Peyer's patch (tissue), 4 donors: ENCODE measurements at places on chromosomes 6 and 20.

- DNase-seq = no peak
Observed at GRCh38 chr6:18160911-18161310, 5.7 kb downstream of the KDM1B start.

DNA sequence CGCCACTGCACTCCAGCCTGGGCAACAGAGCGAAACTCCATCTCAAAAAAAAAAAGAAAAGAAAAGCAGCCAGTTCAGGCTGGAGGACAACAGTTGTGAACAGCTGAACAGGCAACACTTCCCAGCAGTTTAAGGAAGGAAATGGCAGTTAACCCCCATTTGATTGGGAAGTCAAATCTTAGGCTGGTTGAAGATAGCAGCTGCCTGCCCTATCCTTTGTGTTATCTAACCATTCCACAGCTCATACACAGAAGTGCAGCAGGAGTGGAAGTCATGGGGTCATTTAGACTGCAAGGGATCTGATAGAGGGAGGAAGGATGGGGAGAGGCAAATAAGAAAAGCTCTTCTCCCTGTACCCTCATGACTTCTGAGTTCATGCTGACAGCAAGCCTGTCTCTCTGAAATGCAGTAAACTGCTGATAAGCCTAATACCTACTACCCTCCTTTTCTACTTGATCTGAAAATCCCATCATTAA lies 35.3 kb downstream of the KCTD20 start:
- DNase-seq = no peak

DNA sequence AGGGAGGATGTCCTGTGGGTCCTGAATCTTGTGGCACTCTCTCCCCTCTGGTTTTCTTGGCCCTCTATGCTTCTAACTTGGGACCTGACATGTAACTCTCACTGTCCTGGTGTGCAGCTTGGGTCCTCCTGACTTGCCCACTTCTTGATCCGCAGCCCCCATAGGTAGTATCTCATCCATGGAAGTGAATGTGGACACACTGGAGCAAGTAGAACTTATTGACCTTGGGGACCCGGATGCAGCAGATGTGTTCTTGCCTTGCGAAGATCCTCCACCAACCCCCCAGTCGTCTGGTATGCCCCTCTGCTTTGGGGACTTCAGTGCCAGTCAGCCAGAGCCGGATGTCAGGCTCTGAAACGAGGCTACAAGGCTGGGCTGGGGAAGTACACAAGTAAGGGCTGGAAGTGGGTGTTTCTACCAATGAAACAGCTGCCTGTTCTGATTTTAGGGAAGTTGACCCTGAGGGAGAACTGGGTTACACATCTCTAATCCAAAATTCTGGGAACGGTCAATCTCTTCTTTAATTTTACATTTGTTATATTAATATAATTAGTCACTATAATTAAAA lies 641 bp downstream of the DBNDD2 start:
- no peak for DNase-seq

- peak; percentile 12 for DNase-seq
Observed at GRCh38 chr6:78492351-78493017, 374.9 kb upstream of the IRAK1BP1 start.

GRCh38 chr20:14310977-14311627 lies 26.3 kb downstream of the FLRT3 start:
- DNase-seq = no peak

GRCh38 chr20:18802012-18802634 lies 11.5 kb upstream of the SCP2D1 start:
- no peak for DNase-seq

GRCh38 chr6:47221565-47221964 lies 88.1 kb downstream of the TNFRSF21 start:
- DNase-seq = no peak

DNA sequence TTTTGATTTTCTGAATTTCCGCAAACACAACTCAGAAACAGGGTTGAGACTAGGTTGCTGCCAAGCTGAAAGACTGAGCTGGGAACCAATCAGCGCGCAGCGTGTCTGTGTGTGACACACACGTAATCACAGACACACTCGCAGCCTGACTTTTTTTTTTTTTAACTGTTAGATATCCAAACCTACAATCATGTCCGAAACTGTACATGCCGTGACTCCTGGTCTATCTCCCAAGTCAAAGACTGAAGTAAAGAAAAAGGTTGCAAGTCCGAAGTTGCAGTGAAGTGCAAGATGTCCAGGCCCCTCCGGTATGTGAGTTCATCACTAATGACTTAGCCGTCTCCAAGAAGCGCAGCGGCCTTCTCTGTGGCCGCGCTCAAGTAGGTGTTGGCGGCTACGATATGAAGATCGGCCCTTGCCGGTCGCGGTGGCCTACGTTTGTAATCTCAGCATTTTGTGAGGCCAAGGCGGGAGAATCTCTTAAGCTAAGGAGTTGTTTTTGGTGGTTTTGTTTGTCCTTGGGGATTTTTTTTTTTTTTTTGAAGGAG lies 108.2 kb downstream of the HFE start:
- DNase-seq = peak; percentile 97

DNA sequence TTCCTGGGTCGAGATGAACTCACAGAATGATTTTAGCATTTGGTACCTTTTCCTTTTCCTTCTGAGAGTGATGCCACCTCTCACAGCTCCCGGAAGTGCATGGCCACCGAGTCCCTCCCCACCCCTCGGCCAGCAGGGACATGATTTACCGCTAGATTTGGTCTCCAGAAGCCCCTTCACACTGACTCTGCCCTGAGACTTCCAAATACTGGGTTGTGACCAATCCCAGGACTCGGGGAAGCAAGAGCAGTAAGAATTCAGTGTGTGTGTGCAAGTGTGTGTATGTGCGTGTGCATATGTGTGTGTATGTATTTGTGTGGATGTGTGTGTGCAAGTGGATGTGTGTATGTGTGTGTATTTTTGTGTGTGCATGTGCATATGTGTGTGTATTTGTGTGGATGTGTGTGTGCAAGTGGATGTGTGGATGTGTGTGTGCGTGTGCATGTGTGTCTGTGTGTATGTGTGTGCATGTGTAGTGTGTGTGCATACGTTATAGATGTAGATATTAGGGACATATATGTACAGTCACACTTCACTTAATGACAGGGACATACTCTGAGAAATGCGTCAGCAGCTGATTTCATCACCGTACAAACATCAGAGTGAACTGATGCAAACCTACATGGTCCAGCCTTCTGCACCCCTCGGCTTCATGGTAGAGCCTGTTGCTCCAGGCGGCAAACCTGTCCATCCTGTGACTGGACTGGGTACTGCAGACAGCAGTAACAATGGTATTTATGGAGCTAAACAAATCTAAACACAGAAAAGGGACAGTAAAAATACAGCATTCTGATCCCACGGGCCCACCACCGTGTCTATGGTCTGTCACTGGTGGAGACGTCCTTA lies 374.5 kb downstream of the TAF4 start:
- no peak for DNase-seq

DNA sequence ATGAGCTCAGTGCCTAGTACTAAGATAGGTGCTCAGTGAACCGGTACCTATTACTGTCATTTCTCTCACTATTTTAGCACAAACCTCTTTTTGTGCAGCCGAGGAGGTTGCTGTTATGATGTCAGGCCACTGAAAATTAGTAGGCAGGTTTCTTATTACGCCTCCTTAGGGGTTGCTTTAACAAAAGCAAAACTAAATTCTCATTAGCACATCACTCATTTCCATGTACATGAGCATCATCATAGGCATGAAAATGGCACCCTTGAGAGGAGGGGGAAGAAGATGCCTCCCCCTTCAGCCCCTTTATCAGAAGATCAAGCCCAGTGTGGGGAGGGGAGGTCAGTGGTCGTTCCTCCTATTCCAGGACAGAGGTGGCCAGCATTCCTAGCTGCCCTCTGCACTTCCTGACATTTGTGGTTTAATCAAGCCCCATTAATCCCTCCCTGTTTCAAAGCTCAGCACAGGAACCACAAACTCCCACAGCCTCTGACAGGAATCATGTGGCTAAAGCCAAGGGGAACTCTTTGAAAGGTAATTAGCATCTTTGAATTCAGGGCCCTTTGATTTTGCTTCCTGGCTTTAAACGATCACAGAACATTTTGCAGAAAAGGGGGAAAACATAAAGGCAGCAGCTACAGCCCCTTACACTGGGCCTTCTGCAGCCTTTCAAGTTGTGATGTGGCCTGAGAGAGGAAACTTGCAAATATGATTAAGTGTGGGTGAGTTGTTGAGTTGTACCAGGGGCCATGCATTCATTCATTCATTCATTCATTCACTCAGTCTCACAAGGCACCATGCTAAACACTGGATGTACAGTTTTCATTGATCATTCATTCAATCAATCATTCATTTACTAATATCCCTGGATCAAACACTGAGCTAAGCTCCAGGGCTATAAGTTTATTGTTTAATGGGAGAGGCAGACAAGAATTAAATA lies 31.9 kb upstream of the PSMF1 start:
- DNase-seq = no peak

DNA sequence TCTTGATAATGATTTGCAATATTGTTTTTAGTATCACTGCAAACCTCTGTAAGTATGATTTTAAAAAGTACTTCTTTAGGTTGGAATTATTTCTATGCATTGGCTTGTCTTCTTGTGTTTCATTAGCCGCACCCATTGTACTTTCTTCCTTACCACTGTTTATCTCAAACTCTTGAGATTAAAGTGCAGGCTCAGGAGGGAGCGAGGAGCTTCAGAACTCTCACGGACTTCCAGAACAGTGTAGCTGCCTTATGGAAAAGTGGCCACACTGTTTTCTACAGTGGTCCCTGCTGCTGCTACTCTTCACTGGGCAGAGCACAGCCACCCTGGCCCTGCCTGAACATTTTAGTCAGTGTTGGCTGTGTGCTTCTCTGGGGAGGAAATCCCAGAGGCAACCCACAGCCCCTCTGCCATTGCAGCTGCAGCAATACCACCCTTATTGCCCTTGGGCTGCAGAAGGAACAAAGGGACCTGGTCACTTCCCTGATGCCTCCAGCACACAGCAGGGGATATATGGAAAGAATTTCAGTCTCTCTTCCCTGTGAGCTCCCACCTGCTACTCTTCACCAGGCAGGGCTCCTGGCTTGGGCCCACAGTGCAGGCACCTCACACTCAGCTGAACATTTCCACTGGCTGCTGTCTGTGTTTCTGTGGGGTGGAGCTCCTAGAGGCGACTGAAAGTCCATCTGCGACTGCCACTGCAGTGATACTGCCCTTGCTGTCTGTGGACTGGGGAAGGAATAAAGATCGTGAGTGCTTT lies 91.7 kb upstream of the MAP3K4 start:
- DNase-seq = no peak

DNA sequence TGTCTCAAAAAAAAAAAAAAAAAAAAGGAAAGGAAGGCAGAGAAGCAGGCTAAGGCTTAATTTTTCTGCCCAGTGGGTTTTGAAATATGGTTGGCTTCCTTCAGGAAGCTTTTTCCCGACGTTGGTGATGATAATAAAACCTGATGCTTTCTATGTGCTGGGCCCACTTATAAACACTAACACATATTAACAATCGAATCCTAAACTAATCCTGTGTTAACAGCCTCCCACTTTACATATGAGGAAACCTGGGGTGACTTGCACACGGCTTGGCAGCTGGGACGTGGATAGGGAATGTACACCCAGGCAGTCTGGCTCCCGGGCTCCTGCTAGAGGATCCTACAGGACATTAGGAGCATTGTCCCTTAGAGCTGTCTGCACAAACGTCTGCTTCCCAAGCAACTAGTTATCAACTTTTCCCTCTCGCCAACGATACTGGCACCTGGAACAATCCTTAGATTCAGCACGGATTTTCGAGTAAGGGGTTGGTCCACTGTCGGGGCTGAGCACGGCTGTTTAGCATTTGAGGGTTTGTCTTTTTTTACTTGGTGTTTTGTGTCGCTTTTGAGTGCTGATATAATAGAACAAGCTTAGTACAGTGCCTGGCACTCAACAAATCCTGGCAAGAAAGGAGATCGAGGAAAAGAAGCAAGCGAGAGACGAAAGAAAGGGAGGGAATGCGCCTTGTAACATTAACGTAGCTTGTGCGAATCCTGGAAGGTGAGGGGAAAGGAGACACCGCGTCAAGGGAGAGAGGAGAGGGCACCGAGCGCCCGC lies 622 bp upstream of the KIZ start:
- DNase-seq = no peak

GRCh38 chr6:45386501-45386900 lies 8.8 kb upstream of the SUPT3H start:
- no peak for DNase-seq

GRCh38 chr20:56752274-56752673 lies 123.2 kb downstream of the TFAP2C start:
- DNase-seq = no peak

- no peak for DNase-seq
Observed at GRCh38 chr20:33653900-33654596, 8.1 kb upstream of the C20orf144 start.

- DNase-seq = no peak
Observed at GRCh38 chr20:62638055-62638570, 4.2 kb upstream of the SLCO4A1 start.

DNA sequence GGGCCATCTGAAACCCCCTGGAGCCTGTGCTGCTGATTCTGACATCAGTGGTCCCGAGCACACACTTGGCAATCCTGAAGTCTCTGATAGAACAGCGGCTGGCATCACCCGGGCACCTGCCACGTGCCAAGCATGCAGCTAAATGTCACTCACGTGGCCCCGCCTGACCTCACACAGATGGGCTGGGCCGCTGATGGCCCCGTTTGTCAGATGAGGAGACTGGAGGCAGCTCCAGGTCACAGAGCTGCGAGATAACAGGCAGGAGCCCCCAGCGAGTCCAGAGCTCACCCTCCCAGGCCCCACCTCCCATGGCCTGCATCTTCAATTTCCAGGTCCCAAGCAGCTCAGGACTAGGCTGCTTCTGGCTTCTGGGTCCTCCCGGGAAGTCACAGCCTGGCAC lies 67.2 kb downstream of the YTHDF1 start:
- no peak for DNase-seq

DNA sequence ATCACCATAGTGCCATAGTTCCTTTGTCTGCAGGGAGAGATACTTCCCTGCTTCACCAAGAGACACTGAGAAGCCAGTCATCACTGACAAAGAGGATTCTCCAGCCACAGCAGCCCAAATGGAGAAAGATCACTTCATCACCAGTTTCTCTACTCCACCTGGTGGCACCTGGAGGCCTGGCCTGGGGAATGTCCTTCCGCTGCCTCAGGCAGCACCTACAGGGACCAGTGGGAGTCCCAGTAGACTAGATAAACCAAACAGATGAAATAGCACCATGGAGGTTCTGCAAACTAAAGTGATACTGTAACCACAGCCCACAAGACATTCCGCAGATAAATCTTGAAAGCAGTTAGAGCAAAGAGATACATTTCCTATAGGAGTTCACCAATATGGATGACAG lies 266.5 kb downstream of the C6orf118 start:
- DNase-seq = no peak

- DNase-seq = no peak
Observed at GRCh38 chr6:138405816-138406413, 1.9 kb downstream of the HEBP2 start.

DNA sequence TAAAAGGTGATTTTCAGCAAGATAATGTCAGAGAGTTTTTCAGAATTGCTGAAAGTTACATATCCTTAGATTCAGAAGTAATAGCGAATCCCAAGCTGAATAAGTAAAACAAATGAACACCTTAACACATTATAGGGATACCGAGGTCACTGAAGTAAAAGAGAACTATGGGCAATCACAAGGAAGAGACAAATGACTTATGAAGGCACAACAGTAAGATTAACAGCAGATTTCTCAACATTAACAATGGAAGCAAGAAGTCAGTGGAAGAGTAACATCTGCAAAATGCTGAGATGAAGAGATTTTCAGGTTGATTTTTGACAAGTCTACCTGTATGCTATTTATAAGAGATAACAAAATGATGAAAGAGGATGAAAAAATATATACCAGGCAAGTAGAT lies 86.1 kb upstream of the EZR start:
- no peak for DNase-seq

GRCh38 chr20:63246490-63247288 lies 7.6 kb downstream of the NKAIN4 start:
- no peak for DNase-seq
